Epithelial cell of esophagus (primary cell): ENCODE measurements at places on chromosomes 4 and X.

DNA sequence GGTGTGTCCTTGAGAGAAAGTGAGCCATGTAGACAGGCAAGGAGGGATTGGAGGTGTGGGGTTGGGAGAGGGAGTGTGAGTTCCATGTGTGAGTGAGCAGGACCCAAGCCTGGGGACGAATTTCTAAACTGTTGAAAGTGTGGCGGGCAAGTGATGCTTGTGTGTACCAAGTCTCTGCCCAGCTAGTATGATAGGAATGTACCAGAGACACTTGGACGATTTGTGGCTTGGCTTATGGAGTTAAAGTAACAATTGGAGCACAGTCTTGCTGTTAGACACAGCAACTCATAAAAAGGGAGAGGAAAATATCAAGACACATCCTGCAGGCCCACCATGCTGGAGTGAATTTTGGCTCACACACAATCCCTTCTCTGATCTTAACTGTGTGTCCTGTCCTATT is 8.5 kb downstream of the PTTG2 start:
- no peak for DNase-seq

DNA sequence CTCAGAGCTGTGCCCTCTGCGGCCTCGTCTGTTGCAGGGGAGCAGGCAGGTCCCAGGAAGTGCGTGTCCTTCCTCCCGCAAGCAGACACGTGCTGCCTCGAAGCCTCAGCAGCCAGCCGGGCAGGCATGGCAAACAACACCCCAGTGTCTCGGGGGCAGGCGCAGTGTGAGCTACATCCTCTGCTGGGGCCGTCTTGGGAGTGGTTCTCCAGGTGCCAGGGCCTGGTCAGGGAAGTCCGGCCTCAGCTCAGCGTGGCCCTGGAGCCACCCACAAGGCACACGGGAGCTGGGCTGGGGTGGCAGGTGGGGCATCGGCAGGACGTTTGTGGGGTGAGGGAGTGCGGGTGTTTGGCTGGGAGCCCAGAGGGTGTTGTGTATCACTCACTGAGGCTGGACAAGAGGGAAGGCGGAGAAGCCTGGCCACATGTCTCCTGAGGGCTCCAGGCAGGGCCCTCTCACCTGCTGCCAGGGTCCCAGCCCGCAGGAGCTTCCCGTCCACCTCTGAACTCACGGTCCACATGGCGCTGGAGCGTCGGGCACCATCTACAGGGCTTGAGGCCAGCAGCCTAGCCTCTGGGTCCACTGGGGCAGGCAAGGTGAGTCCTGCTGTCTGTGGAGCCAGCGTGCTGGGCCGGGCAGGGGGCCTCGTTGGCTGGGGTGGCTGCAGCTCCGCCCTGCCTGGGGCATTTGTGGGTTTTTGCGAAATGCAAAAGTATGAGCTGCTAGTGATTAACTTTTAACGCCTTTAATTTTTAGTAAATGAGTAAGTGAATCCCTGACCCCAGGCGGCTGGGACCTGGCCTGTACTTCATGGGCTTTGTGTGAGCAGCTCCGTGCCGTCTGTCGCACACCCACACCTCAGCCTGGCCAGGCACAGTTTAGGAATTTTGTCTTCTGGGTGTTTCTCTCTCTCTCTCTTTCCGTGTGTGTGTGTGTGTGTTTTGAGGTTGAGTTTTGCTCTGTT is 17.3 kb upstream of the UVSSA start:
- DNase-seq: peak; percentile 89

DNA sequence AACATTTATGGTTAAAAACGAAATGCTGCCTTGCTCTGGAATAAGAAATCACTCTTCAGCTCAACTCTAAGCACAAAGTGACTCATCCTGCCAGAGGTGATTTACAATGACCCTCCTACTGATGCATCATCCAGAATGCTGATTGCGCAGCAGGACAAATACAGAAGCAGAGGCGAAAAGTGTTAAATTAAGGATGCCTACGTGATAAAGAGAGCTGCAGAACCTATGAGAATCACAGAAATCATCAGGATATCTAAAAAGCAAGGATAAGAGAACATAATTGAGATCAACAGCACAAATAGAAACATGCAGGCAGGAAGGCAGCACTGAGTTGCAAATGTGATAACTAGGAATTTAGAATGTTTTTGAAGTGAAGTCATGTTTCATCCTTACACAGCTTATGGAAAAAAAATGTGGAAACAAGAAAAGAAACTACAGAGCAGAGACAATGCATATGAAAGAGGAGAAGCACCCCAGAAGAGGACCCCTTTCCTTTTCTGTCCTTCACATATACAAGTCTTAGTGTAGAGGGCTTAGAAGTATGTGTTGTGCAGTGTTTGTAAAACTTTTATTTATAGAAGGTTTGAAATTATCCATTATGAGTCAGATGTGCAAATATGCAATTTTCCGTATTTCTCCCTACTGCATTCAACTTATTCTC is 188.4 kb downstream of the SLC7A11 start:
- peak; percentile 95 for DNase-seq

DNA sequence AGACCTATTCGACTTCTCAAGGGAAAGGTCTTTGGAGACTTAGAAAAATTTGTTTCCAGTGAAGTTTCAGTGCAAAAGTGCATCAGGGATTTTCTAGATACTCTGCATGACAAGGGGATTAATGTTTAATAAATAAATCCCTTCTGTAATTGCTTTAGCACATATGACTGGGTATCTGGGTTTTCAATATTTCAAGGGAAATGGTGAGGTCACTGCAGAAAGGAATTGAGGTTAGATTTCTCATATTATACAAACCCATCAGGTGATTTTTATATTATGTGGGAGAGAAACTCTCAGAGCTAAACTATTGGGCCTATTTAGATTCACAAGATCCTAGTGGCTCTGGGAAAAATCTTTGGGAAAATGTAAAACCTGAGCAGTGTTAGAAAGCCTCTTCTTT is 48.3 kb upstream of the SLC4A4 start:
- no peak for DNase-seq

GRCh38 chrX:18354369-18355223 is at the start of gene SCML2:
Gene SCML2 (minus strand): TSS chrX:18354688. CDS start chrX:18334071, 20,617 bp downstream.
- peak; percentile 13 for DNase-seq

- no peak for DNase-seq
These were observed 44.9 kb downstream of the PPARGC1A start for GRCh38 chr4:23844961-23845360.

- DNase-seq: peak; percentile 36
These were observed 7.0 kb downstream of the LRCH2 start for GRCh38 chrX:115226929-115227328.

DNA sequence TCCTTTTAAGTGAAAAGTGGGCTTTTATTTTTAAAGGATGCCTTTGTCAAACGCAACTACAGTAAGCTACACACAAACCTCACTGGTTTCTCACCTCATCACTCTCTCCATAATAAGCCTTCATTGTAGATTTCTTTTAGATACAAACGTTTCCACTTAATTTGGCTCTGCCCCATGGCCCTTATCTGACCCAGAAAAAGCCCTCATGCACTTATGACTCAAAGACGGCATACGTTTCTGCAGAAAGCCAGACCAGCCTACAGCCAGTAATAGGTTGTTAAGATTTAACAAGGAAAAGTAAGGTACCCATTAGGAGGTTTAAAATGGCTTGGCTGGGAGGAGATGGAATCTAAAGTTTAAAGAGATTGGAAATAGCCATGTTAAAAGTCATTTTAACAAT is 914.6 kb upstream of the INTU start:
- no peak for DNase-seq

DNA sequence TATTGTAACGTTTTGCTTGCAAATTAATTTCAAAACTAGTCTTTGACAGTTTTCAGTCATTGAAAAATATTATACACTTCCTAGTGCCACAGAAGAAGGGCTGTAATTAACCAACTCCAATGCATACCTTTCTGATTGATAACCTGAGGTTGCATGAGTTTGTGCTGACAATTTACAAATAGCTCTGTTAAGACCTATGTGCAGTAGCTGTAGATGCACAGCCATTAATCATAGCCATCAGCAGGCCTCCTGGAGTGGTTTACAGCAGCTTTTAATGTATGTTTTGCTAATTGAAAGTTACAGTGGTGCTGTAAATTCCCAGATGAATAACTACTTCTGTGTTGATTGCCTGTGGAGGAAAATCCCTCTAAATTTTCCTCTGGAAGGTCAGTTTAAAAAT is 758.1 kb downstream of the SH3BGRL start:
- no peak for DNase-seq

DNA sequence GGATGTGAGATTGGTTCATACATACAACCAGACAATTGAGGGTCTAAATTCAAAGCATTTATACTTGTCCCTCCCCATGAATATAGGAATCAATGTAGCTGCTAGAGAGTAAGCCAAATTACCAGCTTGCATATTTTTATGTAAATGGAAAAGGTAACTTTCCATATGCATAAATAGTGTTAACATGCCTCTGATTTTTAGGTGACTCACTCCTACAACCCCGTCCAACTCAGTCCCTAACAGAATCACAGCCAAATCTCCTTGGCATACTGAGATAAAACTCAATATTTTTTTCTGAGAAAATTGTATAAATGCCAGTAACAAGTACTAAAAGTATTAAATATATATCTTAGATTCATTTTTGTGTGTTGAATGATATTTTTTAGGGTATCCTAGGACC is 67.2 kb downstream of the INPP4B start:
- peak; percentile 11 for DNase-seq

DNA sequence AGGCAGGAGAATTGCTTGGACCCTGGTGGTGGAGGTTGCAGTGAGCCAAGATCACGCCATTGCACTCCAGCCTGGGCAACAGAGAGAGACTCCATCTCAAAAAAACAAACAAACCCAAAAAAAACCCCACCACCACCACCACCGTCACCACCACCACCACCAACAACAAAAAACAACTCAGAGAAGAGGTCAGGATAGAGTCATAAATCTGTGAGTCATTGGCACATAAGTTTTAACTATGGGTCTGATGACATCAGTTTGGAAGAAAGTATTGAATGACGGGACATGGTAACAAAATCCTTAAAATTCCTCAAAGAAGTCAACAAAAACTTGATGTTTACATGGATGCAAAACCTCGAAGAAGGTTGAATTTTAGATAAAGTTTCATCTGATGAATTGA is 288.0 kb upstream of the SFRP2 start:
- no peak for DNase-seq

DNA sequence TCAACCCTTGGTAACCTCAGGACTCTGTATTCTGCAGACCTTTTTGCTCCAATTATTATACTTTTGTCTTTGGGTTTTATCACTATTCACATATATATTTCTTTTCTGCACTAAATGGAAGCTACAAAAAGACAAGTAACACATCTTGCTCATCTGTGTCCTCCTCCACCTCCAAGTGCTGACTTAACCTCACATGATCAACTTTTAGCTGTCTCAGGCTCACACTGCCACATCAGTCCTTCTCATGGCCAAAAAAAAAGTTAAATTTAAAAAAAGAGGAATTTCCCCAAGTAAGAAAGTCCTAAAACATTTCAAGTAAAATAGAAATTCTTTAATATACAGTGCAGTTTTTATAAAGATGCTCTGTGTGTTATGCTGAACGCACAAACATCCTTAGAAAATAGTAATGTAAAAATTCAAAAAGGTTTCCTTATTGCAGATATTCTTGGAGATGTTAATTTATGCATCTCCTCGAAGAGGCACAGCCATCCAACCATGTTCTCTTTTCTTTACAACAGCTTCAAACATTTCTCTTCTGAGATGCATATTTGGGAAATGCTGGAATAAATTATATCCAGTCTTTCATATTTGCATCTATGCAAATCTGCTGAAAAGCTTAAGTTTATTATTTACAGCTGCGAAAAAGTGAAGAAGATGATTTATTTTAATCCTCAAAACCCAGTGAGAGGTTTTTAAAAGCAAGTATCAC is 37.6 kb downstream of the ARAP2 start:
- DNase-seq: no peak

DNA sequence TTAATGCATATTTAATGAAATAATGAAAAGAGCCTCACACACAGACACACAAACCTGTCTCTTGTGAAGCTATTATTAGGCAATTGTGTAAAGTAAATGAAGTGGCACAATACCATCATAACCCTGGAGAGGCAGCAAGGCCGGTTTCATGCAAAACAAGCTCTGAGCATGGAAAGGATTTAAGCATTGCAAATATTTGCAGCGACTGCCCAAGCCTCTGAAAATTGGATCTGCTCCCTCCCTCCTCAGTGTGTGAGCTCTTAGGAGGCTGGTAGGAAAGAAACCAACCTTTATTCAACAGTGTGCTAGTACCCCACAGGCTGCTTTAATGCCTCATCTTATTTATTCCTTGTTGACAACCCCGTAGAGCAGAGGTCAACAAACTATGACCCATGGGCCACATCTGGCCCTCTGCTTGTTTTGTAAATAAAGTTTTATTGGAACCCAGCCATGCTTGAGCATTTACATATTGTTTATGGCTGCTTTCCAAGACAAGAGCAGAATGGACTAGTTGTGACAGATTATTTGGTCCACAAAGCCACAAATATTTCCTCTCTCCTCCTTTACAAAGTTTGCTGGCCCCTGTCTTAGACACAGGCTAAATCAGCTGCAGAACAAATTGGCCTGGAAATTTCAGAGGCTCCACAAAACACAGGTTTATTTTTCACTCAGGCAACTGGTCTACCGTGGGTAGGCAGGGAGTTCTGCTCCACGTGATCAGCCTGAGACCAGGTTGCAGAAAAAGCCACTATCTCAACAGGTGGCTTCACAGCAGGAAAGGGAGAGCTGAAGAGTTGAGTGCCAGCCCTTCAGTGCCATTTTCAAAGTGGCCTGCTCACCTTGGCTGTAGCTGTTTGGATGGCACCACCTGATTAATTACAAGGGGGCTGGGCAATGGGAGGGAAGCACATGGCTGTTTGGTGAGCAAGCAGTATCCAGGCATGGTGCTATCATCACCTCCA is 16.8 kb downstream of the RS1 start:
- DNase-seq: no peak

DNA sequence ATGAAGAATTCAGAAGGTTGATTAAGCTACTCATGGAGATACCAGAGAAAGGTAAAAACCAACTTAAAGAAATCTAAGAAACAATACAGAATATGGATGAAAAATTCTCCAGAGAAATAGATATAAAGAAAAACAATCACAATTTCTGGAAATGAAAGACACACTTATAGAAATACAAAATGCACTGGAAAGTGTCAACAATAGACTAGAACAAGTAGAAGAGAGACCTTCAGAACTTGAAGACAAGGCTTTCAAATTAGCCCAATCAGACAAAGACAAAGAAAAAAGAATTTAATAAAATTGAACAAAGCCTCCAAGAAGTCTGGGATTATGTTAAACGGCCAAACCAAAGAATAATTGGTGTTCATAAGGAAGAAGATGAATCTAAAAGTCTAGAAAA is 9.6 kb downstream of the STBD1 start:
- no peak for DNase-seq

DNA sequence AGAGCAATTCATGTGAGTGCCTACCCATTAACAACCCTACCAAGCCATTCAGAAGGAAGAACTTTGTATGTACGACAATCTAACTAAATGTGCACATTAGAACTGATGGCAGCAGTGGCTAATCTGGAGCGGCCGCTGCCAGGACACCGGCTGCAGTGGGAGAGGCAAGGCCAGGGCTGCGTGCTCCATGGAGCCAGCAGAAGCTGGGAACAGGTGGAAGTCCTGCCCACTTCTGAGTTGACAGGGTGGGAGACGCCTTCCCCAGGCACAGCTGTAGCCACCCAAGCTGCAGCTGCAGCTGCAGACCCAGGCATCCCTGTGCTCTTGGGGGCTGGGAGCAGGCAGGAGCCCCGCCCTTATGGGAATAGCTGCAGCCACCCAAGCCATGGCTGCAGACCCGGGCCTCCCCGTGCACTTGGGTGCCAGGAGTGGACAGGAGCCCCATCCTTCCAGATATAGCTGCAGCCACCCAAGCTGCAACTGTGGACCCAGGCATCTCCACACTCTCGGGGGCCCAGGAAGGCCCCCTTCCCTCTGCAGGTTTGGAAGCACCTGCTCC is 79.1 kb upstream of the DDX60 start:
- no peak for DNase-seq
